Fibroblast of lung (primary cell): ENCODE measurements at places on chromosomes 3 and 15. TPM values are rescaled to one million over a fixed set of nuclear protein-coding genes. Genes with fewer than 3 reads are reported as not detected.

EIF4A2 gene
- total RNA-seq = 1,128 and 1,135 TPM in 2 replicates

SLCO3A1 gene
- total RNA-seq = 7.7 and 8.1 TPM in 2 replicates

PRTG gene
- 2.1 and 4.0 TPM in 2 replicates for total RNA-seq

DNA sequence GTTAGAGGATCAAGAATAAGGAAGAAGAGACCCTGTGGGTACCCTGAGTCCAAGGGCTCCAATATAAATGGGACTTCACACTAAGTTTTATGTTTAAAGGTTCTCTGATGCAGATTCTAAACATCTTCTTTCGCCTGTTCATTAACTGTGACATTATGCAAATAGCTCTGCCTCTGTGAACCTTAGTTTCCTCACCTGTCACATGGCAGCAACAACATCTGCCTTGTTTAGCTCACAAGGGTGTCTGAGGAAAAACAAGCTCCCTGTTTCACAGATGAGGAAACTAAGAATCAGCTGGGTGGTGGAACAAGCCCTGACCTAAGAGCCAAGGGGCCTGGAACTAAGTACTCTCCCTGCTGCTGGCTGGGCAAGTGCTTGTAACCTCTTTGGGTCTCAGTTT lies 40.8 kb downstream of the GOLGA6L1 start:
- no peak overlapping the region for H3K27ac ChIP-seq
- H3K4me1 ChIP-seq = no peaks in the 10 kb centered on the region
- DNase-seq = no peak
- H3K4me3 ChIP-seq = no peak overlapping the region

- no peaks in the 10 kb centered on the region for H3K27me3 ChIP-seq
- no peaks in the 10 kb centered on the region for H3K4me1 ChIP-seq
- H3K4me3 ChIP-seq = no peak overlapping the region
Observed at GRCh38 chr3:123151251-123151705, 50.5 kb upstream of the SEC22A start.
